ENCODE measurements at places on chromosomes 6 and 20. TPM values are rescaled to one million over a fixed set of nuclear protein-coding genes. Genes with fewer than 3 reads are reported as not detected.

The TSPO2 gene
- total RNA-seq = not detected

The HTR1B gene
- 2.7 TPM for total RNA-seq

The MYCT1 gene
- 0.46 TPM for total RNA-seq

The OR12D3 gene
- not detected for total RNA-seq

The PSORS1C2 gene
- total RNA-seq = not detected

All from smooth muscle cell of the umbilical artery (primary cell).